ENCODE measurements at places on chromosomes 6 and 20.

- DNase-seq: no peak
Observed at GRCh38 chr20:61815678-61816077, 250.0 kb downstream of the TAF4 start.

DNA sequence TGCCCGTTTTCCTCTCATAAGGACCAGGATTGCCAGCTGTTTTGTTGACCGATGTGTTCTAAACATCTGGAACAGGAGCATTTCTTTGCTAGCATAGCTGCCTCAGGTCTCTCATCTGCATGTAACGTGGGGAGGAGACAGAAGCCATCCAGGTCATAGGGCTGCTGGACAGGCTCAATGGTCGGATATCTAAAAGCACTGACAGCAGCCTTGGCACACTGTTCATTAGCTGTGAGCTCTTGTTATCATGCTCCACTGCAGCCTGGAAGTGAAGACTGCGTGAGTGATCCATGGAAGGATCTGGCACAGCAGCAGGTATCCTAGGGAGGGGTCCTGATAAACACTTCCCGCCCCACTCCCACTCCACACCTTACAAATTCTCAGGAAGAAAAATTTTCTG lies 175.3 kb downstream of the LRFN2 start:
- no peak for DNase-seq

DNA sequence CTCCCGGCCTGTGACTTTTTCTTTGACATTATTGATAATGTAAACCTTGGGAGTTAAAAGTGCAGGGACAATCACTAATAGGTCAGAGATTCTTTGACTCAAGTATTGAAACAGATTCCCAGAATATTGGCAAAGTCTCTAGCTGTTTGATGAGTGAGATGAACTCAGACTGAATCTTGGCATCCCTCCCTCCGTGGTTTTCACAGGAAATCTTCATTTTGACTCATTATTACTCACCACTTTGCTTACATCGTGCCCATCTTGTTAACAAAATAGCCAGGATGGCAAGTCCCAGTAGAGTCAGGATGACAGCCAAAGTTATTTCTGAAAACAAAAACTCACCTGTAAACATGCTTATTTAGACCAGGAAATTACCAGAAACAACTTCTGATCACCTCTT lies 2.0 kb downstream of the TSBP1 start:
- no peak for DNase-seq

DNA sequence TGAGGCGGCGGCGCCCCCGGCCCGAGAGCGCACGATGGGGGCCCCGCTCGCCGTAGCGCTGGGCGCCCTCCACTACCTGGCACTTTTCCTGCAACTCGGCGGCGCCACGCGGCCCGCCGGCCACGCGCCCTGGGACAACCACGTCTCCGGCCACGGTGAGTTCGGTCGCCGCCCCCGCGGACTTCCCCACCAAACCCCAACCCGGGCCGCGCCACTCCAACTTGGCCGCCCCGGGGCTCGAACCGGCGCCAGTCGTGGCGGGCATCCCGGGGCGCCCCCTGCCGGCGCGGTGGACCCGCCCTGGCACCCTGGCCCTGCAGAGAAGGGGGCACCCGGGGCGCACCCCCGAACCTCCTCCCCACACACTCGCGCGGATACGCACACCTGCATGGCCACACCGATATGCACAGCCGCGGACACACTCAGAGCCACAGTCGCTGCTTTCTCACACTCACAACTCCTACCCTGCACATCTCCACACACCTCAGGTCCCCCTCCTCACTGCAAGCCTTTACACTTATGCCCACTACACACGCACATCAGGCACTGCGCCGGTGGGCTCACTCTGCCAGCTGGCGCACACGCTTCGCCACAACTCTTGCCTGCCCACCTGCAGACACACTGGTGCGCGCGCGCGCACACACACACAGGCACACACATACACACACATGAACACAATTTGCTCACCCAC lies 535 bp downstream of the VSTM2L start:
- no peak for DNase-seq

DNA sequence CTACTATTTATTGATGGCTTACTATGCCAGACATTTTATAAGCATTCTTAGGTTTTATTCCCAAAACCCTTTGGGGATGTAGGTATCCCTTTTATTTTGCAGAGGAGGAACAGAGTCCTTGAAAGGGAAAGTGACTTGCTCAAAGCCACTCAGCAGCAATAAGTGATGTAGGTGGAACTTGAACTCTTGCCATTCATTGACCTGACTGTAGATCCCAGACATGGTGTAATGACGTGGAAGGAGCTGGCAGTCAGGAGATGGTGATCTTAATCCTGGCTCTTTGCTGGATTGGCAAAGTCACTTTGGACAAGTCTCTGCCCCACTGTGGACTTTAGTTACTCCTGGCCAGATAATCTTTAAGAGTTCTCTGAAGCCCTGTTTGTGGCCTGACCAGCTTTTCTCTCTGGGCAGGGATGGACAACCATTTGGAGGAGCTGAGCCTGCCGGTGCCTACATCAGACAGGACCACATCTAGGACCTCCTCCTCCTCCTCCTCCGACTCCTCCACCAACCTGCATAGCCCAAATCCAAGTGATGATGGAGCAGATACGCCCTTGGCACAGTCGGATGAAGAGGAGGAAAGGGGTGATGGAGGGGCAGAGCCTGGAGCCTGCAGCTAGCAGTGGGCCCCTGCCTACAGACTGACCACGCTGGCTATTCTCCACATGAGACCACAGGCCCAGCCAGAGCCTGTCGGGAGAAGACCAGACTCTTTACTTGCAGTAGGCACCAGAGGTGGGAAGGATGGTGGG lies 1.6 kb downstream of the DBNDD2 start:
- DNase-seq: no peak

- DNase-seq: no peak
Observed at GRCh38 chr20:54793291-54793992, 318.0 kb downstream of the DOK5 start.

GRCh38 chr6:100427452-100427851 lies 37.3 kb downstream of the SIM1 start:
- DNase-seq: no peak

GRCh38 chr6:24763578-24763977 lies 11.2 kb upstream of the GMNN start:
- no peak for DNase-seq

DNA sequence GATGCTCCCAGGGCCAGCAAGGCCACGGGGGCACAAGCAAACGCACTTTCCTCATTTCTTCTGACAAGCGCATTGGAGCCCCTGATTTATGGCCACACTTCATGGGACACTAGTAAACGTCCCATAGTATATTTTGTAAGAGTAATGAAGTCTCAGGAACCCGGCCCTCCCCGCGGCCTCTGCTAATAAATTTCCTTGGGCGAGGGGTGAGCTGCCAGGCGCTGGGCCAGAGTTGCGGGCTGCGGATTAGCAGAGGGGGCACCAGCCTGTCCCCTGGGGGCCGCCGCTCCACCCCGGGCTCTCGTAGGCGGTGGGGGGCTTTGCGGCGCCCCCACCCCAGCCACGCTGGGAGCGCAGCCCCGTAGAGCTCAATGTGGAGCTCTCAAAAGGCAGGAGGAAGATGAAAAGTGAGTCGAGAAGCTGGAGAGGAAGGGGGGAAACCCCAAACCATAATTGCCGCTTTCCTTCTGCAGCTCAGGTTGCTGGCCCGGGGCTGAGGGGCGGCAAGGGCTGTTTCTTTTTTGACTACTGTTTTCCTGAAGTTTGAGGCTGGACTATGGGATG lies 173.6 kb downstream of the CDC5L start:
- no peak for DNase-seq

DNA sequence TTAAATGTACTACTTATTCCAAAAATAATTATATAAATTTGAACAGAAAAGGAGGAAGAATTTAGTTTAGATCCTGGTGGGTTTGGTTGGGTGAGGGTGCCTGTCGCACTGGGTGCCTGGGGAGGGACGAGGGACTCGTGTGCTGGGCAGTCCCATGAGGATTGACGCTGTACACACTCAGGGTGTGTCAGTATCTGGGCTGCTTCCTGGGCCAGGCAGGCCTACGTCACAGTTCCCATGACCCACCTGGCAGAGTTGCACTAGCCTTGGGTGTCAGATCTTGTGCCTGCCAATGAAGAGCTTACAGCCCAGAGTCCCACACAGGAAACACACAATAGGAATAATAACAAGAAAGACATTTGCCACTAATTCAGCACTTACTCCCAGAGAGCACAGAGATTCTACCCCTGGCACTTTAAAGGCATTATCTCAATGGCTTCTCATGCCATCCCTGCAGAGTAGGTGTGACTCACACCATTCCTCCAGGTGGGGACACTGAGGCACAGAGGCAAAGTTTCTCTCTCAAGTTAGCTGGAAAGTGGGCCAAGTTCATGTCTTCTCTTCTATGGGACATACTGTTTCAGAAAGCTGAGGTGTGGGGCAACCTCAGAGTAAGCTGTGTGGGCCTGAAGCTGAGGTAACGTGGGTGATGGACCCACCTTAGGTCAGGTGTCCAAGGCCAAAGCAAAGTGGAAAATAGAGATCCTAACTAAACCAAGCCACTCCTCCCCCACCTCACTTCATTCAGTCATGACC lies 1.3 kb upstream of the SDCBP2 start:
- no peak for DNase-seq

DNA sequence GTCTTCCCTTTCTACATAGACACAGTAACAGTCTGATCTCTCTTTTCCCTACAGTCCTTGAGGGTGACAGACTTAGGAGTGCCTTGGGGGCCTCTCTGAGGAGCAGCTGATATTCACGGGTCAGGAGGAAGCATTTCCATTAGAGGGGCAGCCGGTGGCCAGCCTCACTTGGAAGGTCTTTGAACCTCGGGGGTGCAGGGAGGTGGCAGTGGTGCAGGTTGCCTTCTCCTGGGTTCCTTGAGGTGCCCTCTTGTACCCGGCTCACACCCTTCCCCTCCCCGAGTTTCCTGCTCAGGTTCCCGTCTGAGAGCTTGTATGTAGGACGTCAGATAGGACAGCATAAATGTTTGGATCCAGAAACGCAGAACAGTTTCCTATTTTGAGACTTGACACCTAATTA lies 2.5 kb downstream of the RTEL1 start:
- DNase-seq: no peak

DNA sequence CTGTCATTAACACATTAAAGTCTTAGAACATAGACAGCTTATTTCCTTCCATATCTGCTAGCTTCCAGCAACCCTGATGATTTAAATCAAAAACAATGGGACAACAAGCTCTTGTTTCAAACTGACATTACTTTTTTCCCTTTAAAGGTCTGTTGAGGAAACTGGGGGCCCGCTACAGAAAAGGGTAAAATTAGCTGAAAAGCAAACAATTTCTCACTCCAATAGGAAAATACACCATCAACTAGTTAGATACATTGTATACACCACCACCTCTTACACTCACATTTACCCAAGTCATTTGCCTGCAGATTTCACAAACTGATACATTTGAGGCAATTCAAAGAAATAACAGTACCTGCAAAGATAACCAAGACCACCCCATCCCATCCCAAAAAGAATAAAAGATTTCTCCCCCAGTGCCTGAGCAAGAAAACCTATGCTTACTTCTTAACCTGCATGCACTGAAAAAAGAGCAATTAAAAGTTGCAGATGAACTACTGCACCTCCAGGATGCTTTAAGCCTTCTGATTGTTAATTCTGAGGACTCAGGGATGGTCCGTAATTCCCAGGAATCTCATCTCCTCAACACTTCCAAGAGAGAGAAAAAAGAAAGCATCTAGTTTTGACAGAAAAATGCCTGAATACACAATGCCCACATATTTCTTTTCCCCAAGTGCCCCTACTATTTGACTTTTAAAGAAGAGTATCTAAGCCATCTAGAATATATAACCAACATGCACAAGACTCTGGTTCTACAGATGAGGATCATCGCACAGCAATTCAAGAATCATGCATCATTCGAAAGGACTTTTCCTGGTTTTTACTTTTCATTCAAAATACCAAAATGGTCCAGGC lies 5.6 kb downstream of the ZMYND8 start:
- DNase-seq: no peak

DNA sequence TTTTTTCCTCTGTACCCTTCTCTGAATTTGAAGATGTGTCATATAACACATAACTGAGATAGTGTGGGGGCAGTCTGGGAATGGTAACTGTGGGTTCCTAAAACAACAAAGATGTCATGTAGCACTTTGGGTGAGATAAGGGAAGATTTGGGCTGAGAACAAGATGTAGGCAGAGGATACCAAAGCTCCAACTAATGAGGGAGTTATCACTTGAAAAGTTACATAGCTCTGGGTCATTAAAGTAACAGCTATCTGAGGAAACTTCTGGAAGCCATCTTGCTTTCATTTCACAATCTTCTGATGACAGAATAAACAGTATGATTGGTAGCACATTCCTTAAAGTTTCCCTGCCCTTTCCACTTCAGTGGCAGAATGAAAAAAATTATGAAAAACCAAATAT lies 255.4 kb downstream of the TBX18 start:
- DNase-seq: no peak

- DNase-seq: no peak
Observed at GRCh38 chr20:13402171-13402760, 181.2 kb downstream of the ISM1 start.

GRCh38 chr6:28402197-28402596 lies 2.6 kb upstream of the ZSCAN12 start:
- DNase-seq: no peak

GRCh38 chr6:155638200-155638599 lies 182.6 kb upstream of the NOX3 start:
- DNase-seq: no peak

DNA sequence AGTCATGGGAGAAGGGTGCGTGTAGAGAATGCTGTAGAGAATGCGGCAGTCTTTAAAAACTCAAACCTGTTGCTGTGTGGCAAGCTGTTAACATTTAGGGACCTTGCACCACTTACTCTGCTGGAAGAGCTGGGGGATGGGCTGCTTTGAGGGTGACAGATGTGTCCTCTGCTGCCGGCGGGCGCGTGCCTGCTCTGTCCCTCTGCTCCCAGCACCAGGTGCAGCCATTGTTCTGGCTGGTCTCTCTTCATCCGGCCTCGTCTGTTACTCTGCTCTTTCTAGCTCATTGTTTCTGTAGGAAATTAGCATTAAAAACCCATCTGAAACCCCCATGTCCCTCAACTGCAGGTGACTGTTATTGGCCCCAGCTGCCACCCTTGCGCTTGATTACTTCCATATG lies 78.5 kb downstream of the CBFA2T2 start:
- DNase-seq: no peak

GRCh38 chr6:11598687-11599086 lies 61.1 kb downstream of the TMEM170B start:
- DNase-seq: no peak

DNA sequence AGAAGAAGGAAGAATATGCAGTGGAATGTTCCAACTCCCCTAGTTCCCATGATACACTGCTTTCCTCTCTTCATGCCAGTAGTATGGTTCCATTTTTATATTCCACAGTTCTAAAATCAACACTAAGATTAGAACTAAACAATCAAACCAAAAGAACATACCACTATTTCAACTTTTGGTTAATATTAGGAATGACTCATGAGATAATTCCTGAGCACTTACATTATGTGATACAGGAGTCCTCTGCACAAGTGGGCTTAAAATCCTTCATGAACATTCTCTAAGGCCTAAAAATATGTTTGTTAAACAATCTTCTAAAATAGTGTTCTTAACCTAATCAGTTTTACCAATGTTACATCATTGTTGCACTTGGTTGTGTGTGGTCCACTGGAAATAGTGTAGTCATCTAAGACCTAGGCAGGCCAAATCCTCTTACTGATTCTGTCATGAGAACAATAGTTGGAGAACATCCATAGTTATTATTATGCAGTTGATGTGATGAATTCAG lies 30.3 kb upstream of the RCAN2 start:
- no peak for DNase-seq

GRCh38 chr6:161906571-161906970 lies 632.7 kb upstream of the AGPAT4 start:
- no peak for DNase-seq

GRCh38 chr6:3444276-3445088 lies 12.4 kb downstream of the SLC22A23 start:
- no peak for DNase-seq

All from stimulated activated CD4-positive, alpha-beta T cell treated with anti-CD3 and anti-CD28 coated beads, Interleukin-1b, Interleukin-23, amount 100 ng/mL, for 24 hours (primary cell).